ENCODE measurements at places on chromosomes 11 and 22.

DNA sequence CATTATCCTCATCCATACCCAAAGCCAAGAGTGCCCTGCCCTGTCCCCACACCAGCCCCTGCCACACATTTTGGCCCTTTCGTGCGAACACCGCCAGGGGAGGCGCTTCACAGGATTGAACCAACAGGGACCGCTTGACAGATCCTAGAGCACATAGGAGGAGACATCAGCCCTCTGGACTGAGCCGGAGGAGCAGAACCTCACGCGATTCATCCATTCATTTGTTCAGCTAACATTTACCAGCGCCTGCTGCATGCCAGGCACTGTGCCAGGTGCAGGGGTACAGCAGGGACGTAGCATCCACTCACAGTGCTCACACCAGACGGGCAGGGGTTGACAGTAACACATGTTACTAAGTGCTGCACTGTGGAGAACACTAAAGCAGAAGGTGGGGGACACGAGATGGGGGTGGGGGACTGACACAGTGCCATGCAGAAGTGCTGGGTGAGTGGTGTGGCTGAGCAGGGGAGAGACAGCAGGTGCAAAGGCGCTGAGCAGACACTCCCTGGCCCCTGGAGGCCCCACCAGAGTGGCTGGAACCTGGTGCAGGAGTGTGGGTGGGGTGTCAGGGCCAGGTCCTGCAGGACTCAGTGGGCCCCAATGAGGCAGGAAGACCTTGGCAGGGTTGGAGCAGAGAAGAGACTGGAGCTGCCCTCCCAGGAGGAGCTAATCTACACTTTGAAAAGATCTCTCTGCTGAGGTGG lies 3.4 kb downstream of the GNAZ start:
- DNase-seq: no peak

DNA sequence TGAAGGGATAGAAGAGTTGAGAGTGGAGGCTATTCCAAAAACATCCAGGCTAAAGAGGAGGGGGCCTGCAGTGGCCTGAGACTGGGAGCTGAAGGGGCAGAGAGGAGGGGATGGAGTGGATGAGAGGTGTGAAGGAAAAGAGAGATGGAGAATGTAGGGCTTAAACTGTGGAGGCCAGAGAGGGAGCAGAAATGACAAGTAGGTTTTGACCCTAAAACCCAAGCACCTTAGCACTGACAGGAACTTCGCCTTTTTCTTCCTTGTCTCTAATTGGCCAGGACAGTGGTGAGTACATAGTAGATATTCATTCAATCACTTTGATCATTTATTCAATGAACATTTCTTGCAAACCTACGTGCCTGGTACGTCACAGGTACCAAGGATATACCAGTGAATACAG lies 7.3 kb downstream of the FAM111B start:
- DNase-seq: no peak

DNA sequence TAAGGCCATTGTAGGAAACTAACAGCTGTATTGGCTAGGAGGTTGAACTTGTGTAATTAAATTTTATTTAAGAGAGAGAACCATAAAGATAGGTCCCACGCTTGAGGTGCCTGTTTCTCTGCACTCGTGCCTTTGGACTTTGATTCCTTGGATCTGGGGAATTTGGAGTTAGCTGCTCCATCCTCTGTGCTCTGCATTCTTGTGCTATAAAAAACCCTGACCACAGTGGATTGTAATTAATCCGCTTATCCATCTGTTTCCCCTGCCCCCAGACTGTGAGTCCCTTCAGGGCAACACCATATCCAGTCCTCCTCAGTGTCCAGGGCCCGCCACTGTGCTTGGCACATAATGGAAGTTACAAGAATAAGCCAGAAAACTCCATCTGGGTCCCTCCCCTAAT lies 169.8 kb downstream of the SPON1 start:
- no peak for DNase-seq

- DNase-seq: no peak
Observed at GRCh38 chr11:59263225-59263894, 50.6 kb upstream of the MPEG1 start.

DNA sequence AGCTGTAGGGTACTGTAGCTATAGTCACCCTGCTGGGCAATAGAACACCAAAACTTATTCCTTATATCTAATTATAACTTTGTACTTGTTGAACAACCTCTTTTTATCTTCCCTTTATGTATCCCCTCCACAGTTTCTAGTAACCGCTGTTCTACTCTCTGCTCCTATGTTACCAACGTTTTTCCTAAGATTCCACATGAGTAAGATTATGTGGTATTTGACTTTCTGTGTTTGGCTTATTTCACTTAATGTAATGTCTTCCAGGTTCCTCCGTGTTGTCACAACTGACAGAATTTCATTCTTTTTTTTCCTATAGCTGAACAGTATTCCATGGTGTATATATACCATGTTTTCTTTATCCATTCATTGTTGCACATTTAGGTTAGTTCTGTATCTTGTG lies 258.4 kb downstream of the DYNC2H1 start:
- DNase-seq: no peak

- DNase-seq: no peak
Observed at GRCh38 chr22:34129691-34130486, 209.6 kb upstream of the LARGE1 start.

DNA sequence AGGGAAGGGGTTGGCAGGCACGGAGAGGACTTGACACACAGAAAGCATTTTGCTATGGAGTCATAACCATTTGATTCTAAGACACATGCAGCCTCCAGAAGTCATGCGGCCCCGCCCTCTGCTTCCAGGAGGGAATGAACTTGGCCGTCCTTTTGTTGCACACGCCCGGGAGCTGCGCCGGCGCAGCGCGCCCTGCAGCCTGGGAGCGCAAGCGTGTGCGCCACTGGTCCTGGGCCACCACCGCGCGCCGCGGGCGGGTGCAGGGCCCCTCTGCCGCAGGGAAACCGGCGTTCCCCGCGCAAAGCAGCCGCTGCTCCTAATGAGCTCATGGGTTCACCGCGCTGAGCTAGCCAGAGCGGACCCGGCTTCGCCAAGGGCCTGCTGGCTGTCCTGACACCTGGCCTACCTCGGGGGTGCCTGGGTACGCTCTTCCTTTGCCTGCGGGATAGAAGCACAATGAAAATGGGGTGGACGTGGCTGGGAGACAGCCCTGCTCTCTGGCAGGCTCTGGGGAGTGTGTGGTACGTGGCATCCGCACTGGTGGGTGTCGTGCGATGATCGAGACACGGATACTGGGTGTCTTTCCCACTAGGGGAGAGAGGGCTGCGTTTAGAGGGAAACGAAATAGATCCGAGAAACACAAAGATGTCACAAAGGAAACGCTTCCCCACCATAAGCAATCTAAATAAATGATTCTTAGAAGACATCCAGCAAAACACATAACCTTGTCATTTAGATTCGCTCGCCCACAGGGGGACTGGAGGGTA lies 669 bp downstream of the MICAL3 start:
- DNase-seq: no peak

GRCh38 chr11:60315871-60316270 lies 11.2 kb upstream of the MS4A6E start:
- no peak for DNase-seq

DNA sequence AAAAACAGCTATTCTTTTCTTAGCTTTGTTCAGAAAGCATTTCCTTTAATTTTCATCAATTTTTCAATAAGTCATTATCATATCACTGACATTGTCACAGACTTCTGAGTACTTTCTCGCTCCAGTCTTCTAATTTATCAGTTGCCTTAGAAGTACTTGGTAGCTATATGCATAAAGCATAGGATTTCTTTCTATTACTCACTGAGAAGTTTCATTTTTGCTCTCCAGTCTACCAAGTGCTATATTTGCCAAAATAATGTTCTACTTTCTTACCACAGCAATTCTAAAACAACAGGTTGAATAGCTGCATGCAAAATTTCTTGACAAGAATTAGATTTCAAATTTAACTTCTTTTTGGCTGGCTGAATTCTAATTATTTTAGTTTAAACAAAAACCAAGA lies 116.3 kb downstream of the STK33 start:
- no peak for DNase-seq

GRCh38 chr11:73167363-73167954 lies 25.3 kb upstream of the FCHSD2 start:
- no peak for DNase-seq

- DNase-seq: no peak
Observed at GRCh38 chr11:62605902-62606301, 4.2 kb upstream of the MTA2 start.

GRCh38 chr11:130312046-130312445 lies 2.7 kb downstream of the ZBTB44 start:
- DNase-seq: no peak

GRCh38 chr11:9386901-9387300 lies 2.4 kb downstream of the IPO7 start:
- no peak for DNase-seq

DNA sequence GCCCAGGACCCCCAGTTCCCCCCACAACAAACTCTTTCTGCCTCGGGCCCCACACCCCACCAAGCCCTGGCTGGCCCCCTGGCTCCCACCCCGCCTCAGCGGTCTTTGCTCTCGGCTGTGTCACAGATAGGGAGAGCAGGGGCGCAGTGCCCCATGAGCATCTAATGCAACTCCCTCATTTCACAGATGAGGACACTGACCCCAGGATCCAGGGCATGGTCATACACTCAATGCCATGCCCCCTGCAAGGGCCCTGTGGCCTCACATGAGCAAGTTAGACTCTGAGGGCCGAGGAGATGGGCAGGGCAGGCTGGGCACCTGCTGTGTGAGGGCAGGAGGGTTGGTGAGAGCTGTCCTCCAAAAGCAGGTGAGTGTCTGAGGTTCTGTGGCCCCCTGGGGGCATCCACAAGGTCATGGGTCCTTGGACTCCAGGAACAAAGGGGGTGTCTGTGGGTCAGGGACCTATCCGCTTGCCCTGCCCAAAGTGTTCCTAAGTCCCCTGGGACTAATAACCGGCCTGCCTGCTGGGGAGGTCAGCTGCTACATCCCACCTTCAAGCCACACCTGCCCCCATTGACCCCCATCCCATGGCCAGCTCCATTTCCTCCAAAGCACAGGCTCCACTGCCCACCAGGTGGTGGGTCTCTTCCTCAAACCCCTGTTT lies 2.5 kb downstream of the MIF start:
- DNase-seq: no peak

DNA sequence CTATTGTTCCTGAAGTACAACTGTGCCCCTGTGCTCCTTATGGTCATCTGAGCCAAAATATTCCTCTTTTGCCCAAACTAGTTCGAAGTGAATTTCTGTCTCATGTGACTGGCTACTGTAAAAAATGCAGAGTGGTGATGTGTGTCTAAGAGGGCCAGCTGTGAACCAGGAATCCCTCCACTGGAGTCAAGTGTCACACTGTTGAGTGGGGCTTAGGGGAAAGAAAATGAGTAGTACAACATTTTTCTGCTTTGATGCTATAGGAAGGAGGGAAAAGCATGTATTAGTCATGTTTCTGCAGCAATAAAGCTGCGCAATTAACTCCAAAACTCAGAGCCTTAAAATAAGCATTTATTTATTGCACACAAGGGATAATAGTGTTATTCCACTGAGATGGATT lies 39.8 kb upstream of the HMGXB4 start:
- no peak for DNase-seq

DNA sequence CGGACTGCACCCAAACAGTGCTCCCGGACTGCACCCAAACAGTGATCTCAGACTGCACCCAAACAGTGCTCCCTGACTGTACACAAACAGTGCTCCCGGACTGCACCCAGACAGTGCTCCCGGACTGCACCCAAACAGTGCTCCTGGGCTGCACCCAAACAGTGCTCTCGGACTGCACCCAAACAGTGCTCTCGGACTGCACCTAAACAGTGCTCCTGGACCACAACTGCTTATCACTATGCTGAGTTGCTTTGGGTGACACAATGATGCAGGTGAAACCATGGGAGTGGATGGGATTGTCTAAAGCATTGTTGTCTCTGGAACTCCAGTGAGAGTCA lies 90.4 kb downstream of the FBXO7 start:
- no peak for DNase-seq

- no peak for DNase-seq
Observed at GRCh38 chr11:77092382-77092781, 10.3 kb upstream of the OMP start.

DNA sequence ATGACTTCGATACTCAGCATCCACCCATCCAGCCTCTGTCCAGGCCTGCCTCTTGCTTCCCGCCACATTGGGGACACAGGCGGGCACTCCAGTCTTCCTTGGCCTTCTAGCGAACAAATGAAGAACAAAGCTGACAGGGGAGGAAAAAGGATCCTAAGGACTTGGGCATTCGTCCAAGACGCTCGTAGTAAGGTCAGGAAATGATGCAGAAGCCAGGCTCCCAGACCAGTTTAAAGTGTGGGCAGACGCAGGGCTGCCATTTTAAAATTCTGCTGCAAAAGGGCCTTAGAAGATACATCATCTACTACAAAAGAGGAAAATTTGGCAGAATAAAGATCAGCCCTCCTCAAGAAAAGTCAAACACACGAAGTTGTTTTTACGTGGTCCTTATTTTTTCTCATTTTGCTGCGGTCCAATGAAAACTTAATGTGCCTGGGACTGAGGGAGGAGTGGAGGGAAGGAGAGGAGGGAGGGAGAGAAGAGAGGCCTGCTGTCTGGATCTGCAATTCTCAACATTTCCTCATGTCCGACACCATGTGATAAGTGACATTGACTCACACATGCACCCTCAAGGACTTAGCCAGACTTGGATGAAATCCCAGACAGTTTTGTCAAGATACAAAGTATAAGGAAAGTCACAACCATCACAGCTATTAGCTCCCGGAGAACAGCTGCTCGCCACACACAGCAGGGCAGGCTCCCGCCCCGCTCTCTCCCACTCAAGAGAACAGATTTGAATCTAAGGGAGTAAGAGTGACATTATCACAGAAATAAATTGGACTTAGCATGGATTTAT lies 5.7 kb downstream of the DNAL4 start:
- DNase-seq: no peak

DNA sequence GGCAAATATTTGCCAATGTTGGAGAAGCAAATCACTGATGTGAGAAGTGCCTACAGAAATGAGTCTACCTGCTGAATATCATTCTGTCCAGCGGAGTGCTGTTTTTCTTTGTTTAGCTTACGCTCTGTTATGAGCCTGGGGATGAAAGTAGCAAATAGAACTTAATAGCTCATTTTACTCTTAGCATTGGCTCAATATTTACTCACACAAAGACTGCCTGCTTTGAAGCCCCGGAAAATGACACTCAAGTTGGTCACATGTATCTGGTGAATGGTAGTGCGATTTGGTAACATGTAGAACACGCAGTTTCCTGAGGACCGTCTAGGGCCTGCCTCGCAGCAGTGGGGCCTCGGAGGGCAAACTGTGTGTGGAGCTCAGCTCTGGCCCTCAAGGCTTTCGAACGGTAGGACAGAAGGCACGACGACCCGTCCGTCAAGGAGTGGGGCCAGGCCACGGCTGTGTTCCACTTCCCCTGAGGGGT lies 38.9 kb downstream of the TBC1D22A start:
- no peak for DNase-seq

GRCh38 chr11:120786206-120786735 lies 237.6 kb upstream of the TBCEL start:
- no peak for DNase-seq

- no peak for DNase-seq
Observed at GRCh38 chr11:132444911-132445310, 1074.5 kb downstream of the NTM start.

DNA sequence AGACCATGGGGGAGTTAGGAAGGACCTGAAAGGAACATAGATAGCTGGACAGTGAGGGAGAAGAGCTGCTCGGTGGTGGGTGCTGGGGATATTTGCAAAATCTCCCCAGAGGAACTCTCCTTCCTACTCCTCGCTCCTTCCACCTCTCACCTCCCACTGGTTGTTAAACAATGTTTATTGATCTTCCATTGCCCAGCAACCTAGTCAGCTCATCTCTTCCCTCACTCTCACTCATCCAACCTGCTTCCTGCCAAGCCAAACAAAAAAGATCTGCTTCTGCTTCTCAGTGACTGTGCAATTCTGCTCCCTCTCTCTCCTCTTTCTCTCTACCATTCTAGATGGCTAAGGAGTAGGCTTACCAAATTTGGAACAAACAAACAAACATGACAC lies 115.0 kb downstream of the SLC1A2 start:
- DNase-seq: no peak

Data from activated CD8-positive, alpha-beta memory T cell treated with anti-CD3 and anti-CD28 coated beads for 1 hour (primary cell).